SIG-M5 (cell line): ENCODE measurements at places on chromosomes 3 and 15.

- DNase-seq: no peak
Measured at GRCh38 chr3:123447749-123448517, 957 bp downstream of the ADCY5 start.

GRCh38 chr3:15979495-15979894, 181.7 kb upstream of the ANKRD28 start:
- DNase-seq: no peak

- no peak for DNase-seq
Measured at GRCh38 chr15:87401973-87402372, 854.6 kb downstream of the NTRK3 start.

- no peak for DNase-seq
Measured at GRCh38 chr3:43915546-43915945, 224.8 kb downstream of the ABHD5 start.

GRCh38 chr3:41260063-41260450, 60.8 kb downstream of the CTNNB1 start:
- no peak for DNase-seq
